ENCODE measurements at places on chromosomes 5 and 9. TPM values are rescaled to one million over a fixed set of nuclear protein-coding genes. Genes with fewer than 3 reads are reported as not detected.

The NMUR2 gene
- total RNA-seq, result 0.22 TPM

The TMED7 gene
- total RNA-seq, result 68.4 TPM

The LRRC70 gene
- 4.3 TPM for total RNA-seq

The N4BP3 gene
- total RNA-seq, result 8.4 TPM

The MBLAC2 gene
- 9.9 TPM for total RNA-seq

The FGF18 gene
- total RNA-seq, result 0.62 TPM

The TNFSF15 gene
- total RNA-seq, result 0.23 TPM

The IRX2 gene
- total RNA-seq, result 13.9 TPM

The TNC gene
- total RNA-seq, result 1.6 TPM

The SPATA31C1 gene
- total RNA-seq, result 0.08 TPM

The ELOVL7 gene
- 0.50 TPM for total RNA-seq

The CCNJL gene
- 1.4 TPM for total RNA-seq

The GTF3C4 gene
- total RNA-seq, result 17.7 TPM

The PCDH1 gene
- total RNA-seq, result 1.1 TPM

The EIF4E1B gene
- 0.75 TPM for total RNA-seq

The SLC27A6 gene
- total RNA-seq, result 1.3 TPM

The FAM78A gene
- 1.5 TPM for total RNA-seq

The SMIM33 gene
- total RNA-seq, result 0.42 TPM

The MTRR gene
- 45.8 TPM for total RNA-seq

The CNTFR gene
- 2.4 TPM for total RNA-seq

The CATSPER3 gene
- 0.27 TPM for total RNA-seq

The THBS4 gene
- total RNA-seq, result 10.1 TPM

The CAMLG gene
- 83.4 TPM for total RNA-seq

The ANXA1 gene
- 784 TPM for total RNA-seq

The RXFP3 gene
- 1.4 TPM for total RNA-seq

The C1QTNF2 gene
- 0.43 TPM for total RNA-seq

Measured in motor neuron (in vitro differentiated cells).